ENCODE measurements at places on chromosomes 3 and 15.

- no peak for DNase-seq
Measured at GRCh38 chr3:52030714-52031310, 25.6 kb downstream of the DUSP7 start.

- DNase-seq: no peak
Measured at GRCh38 chr15:45187894-45188830, at the start of gene SHF. SHF (minus strand) TSS chr15:45187966; CDS start chr15:45187951, 15 bp downstream.

GRCh38 chr3:44993471-44994205 lies 17.6 kb downstream of the EXOSC7 start:
- DNase-seq: no peak

GRCh38 chr3:30662836-30663235 lies 56.4 kb downstream of the TGFBR2 start:
- no peak for DNase-seq

DNA sequence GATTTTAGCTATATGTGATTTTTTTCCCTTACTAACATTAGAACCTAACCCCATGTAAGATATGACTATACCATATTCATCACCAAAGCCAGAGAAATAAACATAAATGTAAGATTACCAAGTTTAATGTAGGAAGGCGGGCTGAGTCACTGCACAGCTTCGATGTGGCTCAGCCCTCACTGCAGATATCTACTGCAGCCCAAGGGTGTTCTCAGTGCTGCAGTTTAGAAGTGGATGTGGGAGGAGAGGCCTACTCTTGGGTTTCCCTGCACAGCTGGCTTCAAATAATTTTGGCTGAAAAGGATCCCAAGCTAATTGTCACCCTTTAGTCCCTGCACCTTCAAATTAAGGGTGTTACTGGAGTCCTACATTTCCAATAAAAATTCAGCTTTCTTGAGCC lies 9.3 kb downstream of the ARPP19 start:
- no peak for DNase-seq

- DNase-seq: no peak
Measured at GRCh38 chr3:122298239-122298638, 26.8 kb upstream of the CSTA start.

GRCh38 chr15:52039925-52040781 lies 21.1 kb downstream of the MAPK6 start:
- DNase-seq: no peak

DNA sequence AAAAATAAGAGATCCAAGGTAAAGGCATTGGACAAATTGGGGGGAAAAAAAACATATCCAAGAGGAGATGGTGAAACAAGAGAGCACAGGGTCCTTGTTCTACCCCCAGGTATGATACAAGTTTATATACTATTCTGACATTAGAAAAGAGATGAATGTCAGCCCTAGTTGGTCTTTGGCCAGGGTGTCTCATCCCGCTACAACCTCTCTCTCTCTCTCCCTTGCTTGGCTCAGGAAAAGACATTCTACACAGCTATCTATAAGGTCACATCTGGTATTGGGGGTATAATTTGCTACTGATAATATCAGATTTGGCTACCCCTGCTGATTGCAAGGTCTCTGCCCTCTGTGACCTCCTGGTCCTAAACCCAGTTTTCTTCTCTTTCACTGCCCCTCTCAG lies 117.2 kb downstream of the GOLIM4 start:
- no peak for DNase-seq

DNA sequence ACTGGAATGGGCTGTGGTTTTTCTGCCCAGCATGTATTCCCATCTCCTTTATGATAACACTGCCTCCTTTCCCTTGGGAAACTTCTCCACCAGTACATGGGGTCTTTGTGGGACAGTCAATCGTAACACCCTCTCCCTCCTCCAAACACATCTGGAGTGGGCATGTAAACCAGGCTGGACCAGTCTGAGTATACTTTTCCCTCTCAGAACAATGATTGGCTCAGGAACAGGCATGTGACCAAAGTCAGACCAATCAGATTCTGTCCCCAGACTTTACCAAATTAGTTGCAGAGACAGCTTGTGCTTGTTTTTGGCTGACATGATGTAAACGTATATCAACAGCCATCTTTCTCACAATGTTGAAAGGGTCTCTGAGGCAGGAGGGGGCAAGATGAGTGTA lies 97.1 kb upstream of the CRBN start:
- no peak for DNase-seq

- no peak for DNase-seq
Measured at GRCh38 chr15:64247906-64248541, 85.2 kb upstream of the PPIB start.

DNA sequence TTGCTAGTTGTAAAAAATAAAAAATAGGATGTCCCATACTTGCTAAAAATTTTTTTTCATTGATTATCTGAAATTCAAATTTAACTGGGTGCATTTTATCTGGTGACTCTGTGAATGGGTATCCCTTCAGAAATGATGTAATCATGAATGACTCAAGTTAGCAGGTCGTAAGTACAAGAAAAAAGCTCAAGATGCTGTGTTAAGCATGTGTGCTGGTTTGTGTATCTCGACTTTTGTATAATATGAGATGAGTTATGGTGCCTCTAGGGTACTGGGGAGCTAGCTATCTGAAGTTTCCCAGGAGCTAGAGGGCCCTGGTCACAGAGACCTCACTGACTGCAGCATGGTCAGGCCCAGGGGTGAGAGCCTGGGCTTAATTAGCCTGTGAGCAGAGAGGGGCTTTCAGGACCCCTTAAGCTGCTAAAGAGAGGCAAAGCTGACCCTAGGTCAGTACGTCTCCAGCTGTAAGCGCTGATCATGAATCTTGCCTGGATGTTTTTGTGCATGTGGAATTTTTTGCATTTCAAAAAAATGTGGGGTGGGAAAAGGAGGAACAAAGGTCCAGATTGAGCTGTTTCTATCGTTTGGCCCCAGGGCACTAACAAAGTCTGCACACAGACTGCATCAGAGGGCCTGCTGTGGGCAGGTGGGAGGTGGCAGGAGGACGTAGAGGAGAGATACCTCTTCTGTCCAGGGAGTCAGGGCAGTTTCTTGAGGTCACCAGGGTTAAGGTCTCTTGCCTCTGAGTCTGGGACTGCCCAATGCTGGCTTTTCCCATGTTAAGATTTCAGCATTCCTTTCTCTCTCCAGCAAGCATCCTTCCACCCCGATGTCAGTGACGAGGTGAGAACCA lies 233.2 kb upstream of the TPM1 start:
- no peak for DNase-seq

GRCh38 chr15:38427380-38427779 lies 26.5 kb upstream of the FAM98B start:
- DNase-seq: no peak

DNA sequence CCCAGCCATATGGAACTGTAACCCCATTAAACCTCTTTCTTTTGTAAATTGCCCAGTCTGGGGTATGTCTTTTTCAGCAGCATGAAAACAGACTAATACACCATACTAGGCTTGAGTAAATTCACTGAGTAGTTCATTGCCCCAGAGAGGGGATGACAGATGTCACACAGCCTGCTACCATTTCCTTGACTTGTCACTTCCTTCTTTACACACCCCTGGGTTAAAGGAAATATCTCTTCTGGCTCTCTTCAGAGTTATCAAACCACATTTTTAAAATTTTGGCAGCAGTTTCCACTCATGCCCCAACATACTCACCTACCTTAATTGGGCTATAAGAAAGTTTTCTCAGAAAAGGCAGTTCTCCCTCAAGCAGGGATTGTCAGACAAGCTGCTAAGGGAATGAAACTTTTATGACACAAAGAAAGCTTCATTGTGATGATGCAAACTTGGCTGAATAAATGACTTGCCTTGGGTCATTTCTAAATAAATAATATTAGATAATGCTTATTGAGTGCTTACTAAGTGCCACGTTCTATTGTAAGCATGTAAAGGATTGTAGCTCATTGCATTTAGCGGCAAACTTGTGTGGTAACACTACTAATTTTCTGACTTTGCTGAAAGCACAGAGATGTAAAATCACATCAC lies 68.0 kb upstream of the RBMS3 start:
- DNase-seq: no peak

DNA sequence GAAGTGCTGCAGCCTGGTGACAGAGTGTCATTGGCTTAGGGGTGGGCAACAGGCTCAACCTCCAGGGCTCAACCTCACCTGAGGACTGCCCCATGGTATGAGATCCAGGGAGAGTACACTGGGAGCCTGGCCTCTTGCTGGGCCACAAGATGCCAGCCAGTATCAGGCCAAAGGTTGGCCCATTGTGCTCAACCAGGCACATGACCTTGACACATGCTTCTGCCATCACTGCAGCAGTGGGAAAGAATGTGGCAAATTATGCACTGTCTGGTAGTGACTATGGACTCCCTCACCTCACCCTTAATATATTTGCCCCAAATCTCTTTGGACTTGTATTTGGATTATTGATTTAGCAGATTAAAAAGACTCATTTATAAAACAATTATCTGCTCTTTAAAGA lies 233.9 kb upstream of the GOLGA6L4 start:
- no peak for DNase-seq

- DNase-seq: no peak
Measured at GRCh38 chr15:100515758-100516157, 13.0 kb downstream of the CERS3 start.

- no peak for DNase-seq
Measured at GRCh38 chr3:167288737-167289136, 91.4 kb downstream of the ZBBX start.

- DNase-seq: no peak
Measured at GRCh38 chr15:89475661-89476060, 20.7 kb downstream of the RHCG start.

DNA sequence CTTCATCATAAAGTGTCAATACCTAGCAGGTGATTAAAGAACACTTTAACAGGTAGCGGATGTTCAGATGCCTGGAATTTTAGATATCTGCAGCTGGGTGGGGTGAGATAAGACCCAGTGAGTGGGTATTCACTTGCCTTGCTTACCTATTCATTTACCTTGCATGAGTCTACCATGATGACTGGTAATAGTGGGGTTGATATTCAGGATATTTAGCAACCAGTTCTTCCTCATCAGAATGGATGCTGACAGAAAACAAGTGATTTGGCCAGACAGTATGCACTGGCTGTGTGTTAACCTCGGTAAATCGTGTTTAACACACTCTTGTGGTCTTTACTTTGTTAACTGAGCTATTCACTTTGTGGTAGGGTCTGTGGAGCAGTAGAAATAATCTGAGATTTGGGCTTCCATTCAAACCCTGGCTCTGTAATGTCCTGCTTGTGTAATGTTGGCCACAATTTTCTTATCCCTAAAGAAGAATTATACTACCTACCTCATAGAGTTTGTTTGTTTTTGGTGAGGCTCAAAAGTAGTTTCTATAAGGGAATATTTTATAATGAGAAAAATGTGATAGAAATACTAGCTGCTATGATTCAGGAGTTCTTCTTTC lies 391.9 kb upstream of the TBL1XR1 start:
- DNase-seq: no peak

DNA sequence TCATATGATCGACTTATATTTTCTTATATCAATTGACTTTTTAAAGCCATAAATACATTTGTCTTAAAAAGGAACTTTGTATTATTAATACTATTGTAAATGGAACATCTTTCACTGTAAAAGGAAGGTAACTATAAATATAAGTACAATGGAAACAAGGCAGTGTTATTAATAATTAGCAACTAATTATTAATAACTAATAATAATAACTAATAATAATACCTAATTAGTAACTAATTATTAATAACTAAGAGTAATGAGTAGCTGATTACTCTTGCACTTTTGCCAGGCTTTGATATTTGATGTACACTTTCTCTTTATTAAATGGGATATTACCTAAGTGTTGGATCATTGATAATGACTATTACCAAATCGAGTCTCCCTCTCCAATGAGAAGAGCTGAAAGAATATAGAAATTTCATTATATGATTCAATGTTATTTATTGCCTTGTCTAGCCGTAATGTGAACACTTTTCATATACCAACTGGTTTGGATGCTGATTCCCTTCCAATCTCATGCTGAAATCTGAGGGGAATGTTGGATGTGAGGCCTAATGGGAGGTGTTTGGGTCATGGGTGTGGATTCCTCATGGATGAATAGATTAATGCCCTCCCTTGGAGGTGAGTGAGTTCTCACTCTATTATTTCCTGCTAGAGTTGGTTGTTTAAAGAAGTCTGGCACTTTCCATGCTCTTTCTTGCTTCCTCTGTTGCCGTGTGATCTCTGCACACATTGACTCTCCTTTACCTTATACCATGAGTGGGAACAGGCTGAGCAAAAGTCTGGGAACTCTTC lies 202.1 kb upstream of the ZBTB20 start:
- DNase-seq: no peak

DNA sequence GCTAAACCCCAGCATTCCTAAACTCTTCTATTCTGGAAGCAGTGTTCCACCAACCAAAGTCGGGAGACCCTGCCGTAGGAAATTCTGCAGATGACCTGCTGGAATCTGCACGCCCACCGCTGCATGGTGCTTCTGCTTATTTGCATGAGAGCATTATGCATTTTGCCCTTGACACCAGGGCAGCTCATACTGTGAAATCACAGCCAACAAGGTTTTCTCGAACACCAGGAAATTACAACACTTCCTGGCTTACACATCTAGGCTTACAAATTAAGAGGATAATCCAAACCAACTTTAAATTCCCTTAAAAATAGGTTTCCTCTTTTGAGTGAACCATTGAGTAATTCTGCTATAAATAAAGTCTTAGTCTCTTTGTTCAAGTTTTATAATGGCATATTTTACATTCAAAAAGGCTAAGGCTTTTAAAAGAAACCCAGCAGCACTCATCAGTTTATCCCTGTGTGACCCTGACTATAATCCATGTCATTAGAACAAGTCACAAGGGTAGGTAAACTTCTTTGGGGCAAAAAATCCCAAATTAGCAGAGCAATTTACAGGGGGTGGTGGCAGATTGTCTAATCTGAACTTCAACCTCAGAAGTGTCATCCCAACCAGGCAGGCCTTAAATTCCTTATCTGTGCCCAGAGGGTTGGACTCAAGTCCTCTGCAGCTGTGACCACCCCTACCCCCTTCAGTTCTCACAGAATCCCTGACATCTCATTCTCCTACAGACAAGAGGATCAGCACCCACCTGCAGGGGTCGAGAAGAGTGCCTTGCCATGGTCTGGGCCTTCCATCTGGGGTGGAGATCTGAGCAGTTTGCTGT lies 33.5 kb upstream of the RBP1 start:
- DNase-seq: no peak

DNA sequence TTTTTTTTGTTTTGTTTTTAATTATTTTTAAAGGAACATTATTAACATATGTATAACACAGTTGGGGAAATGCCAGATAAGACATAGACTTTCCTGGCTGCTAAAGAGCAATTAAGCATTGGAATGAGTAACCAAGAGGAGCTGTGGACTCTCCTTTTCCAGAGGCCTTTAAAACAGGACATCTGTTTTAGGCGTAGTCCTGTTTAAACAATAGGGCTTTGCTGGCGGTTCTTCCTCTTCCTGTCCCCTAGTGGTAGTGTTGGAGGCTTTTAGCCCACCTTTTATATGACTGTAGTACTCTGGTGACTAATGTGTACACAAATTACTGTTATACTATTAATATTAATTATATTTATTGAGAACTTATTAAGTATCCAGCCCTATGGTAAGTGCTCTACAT lies 81.9 kb downstream of the PPARG start:
- DNase-seq: no peak

- DNase-seq: no peak
Measured at GRCh38 chr3:133514418-133514817, 59.1 kb upstream of the CDV3 start.

- DNase-seq: no peak
Measured at GRCh38 chr15:68795298-68795848, 25.3 kb downstream of the ANP32A start.

- no peak for DNase-seq
Measured at GRCh38 chr3:188533612-188534357, 379.8 kb downstream of the LPP start.

GRCh38 chr3:150681057-150681456 lies 22.7 kb downstream of the ERICH6 start:
- no peak for DNase-seq

All from stimulated activated CD8-positive, alpha-beta memory T cell treated with anti-CD3 and anti-CD28 coated beads, Interleukin-4, amount 100 ng/mL, for 1 hour (primary cell).